Cerebellar cortex (tissue), 1 donor: ENCODE measurements at places on chromosomes 7 and 10.
A peak's percentile ranks its signal among the peaks of the same experiment; 100 is the strongest.

- DNase-seq, result no peak
Observed at GRCh38 chr10:23053036-23053435, 42.3 kb upstream of the MSRB2 start.

- no peak for DNase-seq
Observed at GRCh38 chr7:135801877-135802276, 53.3 kb upstream of the FAM180A start.

GRCh38 chr10:101906586-101907183, 63.1 kb upstream of the KCNIP2 start:
- DNase-seq, result no peak

DNA sequence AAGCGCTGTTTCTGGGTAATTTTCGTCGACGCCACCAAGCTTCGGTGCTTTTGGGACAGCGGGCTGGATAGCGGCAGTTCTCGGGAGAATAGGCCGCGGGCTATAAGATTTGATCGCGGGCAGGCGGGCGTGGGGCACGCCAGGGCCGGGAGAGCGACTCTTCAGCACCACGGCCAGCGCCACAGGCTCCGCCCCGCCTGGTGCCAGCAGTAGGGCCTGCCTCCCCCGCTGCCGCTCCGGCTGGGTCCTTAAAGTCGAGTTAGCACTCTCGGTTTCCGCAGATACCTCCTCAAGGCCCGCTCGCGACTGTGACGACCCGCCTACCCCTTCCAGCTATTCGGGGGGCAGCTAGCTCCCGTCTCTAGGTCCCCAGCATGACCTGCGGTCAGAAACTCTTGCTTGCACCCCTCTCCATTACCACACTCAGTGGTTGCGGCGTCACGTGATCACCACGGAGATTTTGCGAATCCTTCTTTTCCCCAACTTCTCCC, 9.4 kb downstream of the NXPH1 start:
- DNase-seq, result no peak

GRCh38 chr7:36400606-36401005, 10.9 kb downstream of the ANLN start:
- no peak for DNase-seq

DNA sequence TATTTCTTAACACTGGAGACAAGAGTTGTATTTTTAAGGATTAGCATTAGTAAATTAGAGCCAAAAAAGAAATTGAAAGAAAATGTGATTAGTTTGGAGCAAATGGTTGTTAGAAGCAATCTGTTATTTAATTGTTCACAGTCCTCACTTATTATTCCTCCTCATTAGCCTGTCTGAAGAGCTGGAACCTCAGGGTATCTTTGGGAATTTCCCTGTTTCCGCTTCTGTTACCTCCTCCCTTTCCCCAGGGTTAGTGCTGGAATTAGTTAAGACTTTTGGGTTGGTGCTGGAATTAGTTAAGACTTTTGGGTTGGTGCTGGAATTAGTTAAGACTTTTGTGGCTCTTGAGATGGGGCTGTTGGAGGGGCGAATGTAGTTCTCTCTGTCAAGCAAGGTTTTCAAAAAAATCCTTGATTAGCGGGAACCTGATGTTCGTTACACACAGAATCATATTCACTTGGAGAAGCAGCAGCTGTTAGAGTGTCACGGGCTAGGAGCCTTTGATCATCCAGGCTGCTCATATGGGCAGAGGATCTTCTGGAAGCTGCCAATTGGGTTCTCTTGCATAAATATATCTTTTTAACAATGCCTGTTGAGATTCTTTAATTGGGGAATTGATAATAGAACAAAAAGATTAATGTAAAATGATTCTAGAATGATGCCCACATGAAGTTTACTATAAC, 251.0 kb upstream of the NPSR1 start:
- DNase-seq, result no peak

DNA sequence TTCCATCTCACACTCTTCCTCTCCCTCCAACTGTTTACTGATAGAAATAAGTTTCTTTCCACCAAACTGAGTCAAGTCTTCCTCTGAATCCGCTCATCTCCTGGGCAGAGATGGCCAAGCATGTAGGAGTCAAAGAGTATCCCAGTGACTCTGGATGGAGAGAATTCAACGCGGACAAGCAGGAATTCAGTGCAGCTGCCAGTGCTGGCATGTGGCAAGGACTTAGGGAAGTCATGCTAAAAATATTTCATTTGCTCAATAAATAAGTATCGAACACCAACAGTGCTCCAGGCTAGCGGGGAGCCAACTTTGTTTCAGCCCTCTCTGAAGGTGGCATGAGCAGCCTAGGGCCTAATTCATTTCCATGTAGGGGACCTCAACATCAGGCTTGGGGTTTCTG, 351.6 kb upstream of the ZMIZ1 start:
- DNase-seq, result no peak

DNA sequence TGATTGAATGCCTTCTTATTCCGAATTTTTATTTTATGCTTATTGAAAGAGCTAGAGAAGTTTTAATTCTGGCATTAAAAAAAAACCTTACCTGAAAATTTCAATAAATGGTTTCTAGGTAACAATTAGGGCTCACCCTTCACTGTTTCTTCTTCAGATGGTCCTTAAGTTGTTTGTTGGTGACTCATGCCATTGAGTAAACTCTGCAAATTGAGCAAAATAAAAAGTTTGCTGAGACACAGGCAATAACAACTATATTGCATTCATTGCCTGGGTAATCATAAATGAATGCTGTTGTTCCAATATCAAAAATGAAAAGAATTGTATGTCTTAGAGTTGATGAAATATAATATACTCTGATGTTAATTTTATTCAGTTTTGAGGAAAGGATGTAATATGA, 300.3 kb downstream of the CDK14 start:
- no peak for DNase-seq

- no peak for DNase-seq
Observed at GRCh38 chr10:18279173-18279572, 138.9 kb downstream of the CACNB2 start.

- DNase-seq, result no peak
Observed at GRCh38 chr10:82391971-82392370, 517.0 kb downstream of the NRG3 start.

DNA sequence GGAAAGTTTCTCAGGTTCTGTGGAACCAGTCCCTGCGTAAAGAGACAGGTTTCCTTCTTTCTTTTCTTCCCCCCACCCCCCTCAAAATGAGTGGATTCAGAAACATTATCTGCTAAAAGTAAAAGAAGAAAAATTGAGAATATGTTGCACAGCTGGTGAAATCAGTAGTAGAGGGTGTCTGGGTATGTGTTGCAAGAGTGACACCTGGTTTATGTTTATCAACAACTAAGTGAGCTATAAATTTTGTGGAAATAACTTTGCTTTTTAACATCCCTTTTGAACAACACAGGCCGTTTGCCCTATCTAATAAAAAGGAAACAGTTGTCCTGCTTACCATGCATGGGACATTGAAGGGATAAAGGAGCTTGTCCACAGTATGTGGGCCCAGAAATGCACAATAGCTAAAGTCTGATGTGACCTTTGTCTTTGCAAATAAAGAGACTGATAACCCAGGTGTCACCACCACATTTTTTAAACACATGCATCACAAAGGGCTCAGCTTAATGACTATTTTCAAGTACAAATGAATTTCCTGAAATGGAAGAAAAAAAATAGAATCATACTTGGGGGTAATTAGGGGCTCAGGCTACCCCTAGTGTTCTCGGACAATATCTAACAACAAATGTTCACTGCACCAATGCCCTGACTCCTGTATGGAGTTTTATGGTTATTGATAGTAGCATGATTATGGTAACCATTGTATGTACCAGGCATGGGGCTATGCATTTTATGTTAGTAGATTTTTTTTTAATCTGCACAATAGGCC, 221.7 kb upstream of the TCF7L2 start:
- no peak for DNase-seq

- DNase-seq, result no peak
Observed at GRCh38 chr7:85600395-85600794, 413.5 kb upstream of the SEMA3D start.

GRCh38 chr10:218798-219197, 83.5 kb downstream of the ZMYND11 start:
- DNase-seq, result no peak

GRCh38 chr10:62136931-62137330, 131.7 kb downstream of the RTKN2 start:
- no peak for DNase-seq

DNA sequence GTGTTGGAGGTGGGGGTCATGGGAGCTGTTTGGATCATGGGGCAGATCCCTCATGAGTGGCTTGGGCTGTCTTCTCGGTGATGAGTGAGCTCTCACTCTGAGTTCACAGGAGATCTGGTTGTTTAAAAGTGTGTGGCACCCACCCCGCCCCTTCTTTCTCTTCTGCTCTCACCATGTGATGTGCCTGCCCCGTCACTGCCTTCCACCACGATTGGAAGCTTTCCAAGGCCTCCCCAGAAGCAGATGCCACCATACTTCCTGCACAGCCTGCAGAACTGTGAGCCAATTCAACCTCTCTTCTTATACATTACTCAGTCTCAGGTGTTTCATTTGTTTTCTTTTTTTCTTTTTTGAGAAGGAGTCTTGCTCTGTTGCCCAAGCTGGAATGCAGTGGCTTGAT, 170.0 kb downstream of the PTPN20 start:
- DNase-seq, result no peak

DNA sequence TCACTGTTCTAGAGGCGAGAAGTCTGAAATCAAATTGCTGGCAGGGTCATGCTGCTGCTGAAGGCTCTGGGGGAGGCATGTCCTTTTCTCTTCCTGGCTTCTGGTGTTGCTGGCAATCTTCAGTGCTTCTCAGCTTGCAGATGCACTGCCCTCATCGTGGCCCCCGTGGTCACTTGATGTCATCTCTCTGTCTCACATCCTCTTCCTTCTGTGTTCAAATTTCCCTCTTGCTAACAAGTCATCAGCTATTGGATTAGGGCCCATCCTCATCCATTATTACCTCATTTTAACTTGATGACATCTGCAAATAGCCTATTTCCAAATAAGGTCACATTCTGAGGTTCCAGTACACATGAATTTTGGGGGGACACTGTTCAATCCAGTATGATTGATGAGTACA, 36.6 kb upstream of the SRGN start:
- DNase-seq, result no peak

DNA sequence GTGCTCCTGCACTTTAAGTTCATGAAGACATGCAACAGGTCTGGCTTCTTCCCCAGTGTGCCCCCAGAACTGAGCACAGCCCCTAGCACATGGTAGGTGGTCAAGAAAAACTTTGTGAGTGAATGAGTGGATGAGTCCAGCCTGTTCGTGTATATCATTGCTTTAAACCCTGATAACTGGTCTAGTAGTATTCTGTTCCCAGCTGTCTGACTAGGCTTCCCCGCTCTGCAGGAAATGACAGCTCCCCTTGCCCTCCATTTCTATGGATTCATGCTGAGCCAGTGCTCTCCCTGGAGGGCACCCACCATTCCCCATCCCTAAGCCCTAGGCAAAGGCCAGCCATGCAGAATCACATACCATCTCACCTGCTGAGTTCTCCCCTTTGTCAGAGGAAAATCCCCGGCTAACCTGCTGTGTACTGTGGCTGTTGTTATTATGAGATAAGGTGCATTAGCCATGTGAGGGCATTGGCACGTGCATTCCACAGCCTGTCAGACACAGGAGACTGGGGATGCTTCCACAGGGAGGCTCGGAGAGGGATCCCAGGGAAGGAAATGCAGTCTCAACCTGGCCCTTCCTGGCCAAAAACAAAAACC, 698.9 kb downstream of the GRID1 start:
- DNase-seq, result no peak

GRCh38 chr7:76354516-76354915, 4.3 kb downstream of the YWHAG start:
- no peak for DNase-seq

- DNase-seq, result no peak
Observed at GRCh38 chr7:81780914-81781693, 11.3 kb upstream of the HGF start.

DNA sequence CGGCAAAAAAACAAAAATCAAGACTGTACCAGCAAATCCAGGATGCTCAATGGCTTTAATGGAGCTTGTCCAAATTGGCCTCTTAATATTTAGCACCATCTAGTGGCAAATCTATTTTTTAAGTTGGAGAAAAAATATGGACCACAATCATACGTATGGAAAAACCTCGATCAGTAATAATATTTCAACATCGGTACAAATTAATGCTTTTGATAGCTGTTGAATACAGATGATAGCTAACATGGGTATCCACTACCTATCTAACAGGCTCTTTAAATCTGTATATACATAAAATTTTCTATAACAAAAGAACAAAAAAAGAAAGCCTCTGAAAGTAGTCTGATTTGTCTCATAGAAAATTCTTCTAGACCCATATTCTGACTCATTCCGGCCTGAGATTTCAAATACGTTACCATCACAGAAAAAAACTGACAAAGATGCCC, 29.2 kb downstream of the COA1 start:
- DNase-seq, result peak; percentile 81

GRCh38 chr7:80679921-80680907, 41.8 kb downstream of the CD36 start:
- no peak for DNase-seq

GRCh38 chr10:101643546-101643945, 51.4 kb downstream of the FBXW4 start:
- no peak for DNase-seq

- no peak for DNase-seq
Observed at GRCh38 chr10:132120200-132120599, 54.5 kb downstream of the JAKMIP3 start.

- DNase-seq, result no peak
Observed at GRCh38 chr7:11203683-11204082, 230.0 kb downstream of the PHF14 start.

DNA sequence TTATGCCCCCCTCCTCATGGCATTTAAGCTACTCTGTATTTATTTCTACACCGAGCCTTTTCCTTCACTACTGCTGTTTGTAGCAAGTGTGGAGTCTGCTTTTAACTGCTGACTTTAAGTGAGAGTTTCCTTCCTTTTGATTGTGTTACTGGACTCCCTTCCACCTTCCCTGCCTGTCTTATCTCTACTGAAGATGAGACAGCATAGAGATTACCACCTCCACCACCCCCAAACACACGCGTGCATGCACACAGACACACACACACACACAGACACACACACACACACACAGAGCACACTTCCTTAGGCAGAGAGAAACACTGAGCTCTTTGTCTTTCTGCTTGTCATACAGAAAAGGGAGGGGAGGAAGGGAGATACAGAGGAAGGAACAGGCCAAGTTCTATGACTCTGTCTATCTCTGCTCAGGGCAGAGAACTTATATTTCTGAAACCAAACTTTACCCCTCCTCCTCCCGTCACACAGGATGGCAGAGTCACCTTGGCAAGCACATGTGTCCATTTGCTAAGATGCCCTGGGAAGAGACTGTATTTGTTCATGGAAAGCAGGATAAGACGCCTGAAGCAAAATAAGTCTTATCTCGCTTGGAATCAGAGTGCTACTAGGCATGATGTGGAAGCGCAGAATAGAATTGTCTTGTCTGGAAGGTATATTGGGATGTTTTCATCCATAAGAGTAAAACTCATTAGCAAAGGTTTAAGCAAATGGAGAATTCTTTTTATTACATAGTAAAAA, 81.8 kb upstream of the CAV2 start:
- DNase-seq, result no peak

DNA sequence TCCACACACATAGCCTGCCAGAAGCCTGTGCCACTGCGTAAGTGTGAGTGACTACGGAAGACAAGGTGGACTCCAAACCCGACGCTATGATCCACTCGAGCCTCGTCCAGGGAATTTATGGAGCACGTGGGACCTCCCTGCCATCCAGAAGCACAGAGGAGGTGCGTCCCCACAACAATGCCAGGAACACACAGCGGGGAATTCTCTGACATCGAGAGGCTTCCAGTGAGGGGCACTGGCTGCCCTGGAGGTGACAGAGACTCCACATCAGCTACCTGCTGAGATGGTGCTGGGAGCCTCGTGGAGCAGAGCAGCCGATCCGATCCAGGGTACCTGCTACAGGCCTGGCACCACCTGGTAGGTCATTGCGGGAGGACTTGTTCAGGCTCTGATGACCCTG, 72.2 kb upstream of the INSIG1 start:
- no peak for DNase-seq
